ENCODE measurements at places on chromosomes 1 and 21.

DNA sequence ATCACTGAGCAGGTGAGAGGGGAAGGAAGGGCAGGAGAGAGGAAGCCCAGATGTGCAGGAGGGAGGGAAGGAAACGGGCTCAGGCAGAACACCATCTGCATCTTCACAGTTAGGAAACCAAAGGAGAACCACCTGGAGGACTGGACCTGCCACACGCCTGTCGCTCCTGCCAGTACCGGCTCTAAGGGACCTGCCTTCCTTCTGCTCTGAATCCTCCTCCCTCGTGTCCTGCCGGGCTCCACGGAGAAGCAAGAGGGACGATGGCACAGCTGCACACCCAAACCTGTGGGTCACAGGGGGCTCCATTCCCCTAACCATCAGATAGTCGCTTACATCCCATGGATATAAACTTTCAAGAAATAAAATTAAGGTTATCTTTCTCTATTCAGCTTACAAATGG, 56.1 kb downstream of the TOR1AIP2 start:
- no peak for DNase-seq

GRCh38 chr1:21378705-21379494, 61.0 kb upstream of the NBPF3 start:
- no peak for DNase-seq

GRCh38 chr1:155320252-155320651, 442 bp upstream of the RUSC1 start:
- no peak for DNase-seq

- no peak for DNase-seq
Observed at GRCh38 chr1:99950486-99950885, 19.3 kb upstream of the SLC35A3 start.

GRCh38 chr1:106619080-106619826, 437.2 kb upstream of the PRMT6 start:
- DNase-seq, result no peak

GRCh38 chr1:152880316-152880715, 2.2 kb downstream of the SMCP start:
- no peak for DNase-seq

DNA sequence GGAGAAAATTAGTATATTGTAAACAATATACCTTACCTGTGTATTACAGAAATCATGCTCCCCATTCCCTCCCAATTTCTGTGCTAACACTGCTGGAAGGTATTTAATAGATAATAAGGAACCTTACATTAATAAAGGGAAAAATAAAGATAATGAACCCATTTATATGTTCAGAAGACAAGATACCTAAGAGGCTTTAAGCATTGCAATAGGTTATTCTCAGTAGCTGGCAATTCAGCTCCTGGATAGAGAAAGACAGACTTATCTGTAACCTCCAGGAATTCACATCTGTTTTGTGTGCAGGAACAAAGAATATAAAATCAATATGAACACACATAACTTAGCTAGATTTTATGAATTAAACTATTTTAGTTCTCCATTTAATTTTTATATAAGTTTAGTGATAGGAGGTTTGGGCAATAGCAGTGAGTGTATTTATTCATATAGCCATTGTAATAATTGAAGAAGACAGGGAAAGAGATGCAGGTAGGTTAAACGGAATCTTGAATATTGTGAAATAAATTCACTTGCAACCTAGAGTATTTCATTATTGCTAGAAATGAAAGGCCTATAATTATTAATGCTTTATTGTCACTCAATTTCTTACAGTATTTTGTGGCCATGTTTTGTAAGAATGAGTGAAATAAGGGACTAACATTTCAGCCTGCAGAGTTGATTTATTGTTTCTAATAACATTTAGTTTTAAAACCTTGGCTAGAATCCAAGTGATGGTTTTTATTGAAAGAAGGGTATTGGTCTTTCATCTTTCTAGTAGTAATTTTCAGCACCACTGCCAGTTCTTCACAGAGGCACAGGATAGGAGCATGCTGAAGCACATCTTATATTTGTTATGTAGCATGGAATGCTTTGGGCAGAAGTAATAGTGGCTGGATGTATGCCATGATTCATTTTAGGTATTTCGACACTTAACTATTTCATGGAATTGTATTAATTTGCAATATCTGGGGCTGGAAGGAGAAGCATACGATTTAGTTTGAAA, 1.5 kb downstream of the XPR1 start:
- peak; percentile 7 for DNase-seq

- no peak for DNase-seq
Observed at GRCh38 chr1:236353813-236354212, 40.3 kb upstream of the EDARADD start.

- no peak for DNase-seq
Observed at GRCh38 chr1:206005234-206005633, 2.0 kb upstream of the RAB7B start.

DNA sequence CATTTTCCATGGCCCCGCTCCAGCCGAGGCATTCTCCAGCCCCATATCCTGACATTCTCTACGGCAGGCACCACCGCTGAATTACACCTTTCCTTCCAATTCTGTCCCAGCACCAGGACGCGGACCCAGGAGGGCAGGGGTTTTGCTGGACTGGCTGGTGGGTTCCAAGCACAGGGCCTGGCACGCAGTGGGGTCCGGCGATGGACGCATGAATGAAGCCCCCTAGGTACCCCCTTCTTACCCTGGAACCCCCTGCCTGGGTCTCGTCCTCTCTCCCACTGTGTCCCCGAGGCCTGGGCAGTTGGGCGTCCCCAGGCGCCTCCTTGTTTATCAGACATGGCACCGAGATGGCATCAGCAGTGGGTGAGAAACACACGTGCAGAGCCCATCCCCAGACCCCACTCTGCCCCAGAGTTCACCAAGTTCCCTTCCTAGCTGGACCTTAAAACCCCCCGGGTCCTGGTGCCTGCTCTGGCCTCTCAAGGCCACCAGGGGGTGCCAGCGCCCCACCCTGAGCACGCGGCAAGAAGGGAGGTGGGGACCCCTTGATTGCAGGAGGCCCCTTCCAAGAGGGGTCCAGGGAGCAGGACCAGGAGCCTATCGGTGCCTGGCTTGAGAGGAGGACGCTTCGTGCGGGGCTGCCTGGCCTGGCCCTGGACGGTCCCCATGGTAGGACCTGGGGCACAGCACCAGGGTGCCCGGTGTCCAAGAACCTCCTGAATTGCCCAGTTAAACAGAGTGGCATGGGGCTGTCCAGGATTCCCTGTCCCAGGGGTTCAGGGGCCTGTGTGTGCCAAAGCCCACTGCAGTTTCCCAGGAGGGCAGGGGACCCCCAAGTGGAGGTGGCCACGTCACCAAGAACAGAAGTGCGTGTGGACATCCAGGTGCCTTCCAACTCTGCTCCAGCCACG, 46.1 kb downstream of the MEGF6 start:
- peak; percentile 58 for DNase-seq

DNA sequence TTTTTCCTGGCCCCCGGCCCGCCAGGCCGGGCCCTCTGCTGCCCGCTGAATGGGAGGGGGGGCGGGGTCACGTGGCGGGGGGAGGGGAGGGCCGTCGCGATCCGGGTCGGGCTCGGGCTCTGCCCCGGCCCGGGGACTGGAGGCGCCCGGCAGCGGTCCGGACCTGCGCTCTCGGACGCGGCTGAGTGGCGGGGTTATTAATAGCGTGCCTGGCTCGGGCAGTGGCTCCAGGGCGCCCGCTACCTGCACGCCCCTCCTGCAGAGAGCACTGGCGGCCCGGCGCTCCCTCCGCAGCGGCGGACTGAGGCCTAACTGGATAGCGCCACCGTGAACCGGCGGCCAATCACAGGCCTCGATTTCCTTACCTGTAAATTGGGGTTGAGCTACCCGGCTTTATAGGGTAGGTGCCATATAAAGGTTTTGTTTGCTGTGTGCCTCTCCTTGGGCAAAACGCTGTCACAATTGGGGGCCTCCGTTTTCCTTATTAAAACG, 28.1 kb downstream of the AHDC1 start:
- DNase-seq, result no peak

DNA sequence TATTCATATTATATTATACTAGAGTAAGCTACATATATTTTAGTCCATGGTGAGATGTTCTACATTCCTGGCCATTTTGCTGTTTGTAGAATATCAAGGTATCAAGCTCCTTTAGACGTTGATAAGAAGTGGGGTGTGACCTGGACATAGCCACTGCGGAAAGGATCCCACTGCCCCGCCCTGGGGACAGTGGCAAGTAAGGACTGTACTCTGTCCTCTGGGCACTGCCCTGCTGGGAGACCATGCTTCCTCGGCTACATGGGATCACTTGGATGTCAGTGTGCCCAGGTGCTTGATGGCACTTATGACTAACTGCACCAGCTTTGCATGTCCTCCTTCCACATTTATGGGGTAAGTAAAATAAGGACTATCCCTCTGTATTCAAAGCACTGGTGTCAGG, 46.3 kb upstream of the NTPCR start:
- DNase-seq, result no peak

DNA sequence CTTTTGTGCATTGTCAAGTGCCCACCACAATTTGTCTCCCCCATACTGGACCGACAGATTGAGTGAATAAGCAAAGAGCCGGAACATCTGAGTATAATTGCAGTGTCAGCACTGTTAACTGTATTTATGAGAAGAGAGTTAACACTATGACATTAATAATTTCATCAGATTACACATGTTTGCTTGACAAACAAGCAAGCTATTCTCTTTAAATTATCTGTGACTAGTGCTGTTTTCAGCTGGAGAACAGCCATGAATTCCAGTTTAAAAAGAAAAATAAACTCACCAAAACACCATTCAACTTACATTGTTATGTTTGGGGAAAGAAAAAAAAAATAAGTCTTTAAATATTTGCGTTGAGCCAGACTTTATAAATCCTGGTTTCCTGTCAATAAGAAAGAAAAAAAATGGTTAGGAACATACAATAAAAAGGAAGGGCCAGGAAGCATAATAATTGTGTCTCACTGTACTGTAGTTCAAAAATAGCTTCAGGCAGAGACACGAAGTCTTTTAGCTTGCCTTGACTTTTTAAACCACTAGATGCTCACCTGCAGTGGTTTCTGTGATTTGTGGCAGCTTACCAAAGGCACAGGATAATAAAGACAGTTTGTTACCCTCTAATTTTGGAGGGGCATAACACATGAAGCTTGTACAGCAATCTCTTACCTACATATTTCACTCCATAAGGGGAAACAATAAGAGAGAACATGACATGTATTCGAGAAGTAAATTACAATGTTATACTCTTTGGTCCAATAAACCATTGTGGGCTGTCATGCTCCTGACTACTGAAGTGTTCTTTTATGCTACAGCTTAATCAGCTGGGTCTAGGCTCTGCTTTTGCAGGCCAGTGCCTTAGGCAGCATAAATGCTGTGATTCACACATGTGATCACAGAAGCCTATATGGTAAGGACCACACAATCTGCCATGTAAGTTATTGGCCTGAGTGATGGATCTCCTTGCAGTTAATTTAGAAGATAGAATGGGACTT, 302.0 kb upstream of the ADGRL2 start:
- no peak for DNase-seq

DNA sequence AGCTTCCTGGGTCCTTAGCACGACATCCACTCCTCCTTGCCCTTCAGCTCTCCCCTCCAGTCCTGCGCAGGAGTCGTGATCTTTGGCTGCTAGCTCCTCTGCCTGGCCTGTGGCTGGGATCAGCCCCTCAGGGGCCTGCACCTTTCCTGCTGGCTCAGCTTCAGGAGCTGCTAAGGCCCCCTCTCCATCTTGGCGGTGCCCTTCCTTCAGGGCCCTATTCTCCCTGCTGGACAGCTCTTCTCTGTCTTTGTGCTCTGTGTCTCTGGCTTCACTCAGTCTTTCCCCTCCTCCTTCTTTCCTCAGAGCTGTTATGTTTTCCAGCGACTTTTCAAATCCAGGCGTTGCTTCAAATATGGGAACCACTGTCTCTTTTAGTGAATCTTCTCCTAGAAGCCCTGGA, 59.5 kb upstream of the LRRC53 start:
- no peak for DNase-seq

GRCh38 chr1:177021687-177022086, 142.8 kb downstream of the ASTN1 start:
- no peak for DNase-seq

GRCh38 chr1:173702736-173703135, 12.0 kb upstream of the KLHL20 start:
- no peak for DNase-seq

- no peak for DNase-seq
Observed at GRCh38 chr1:85371021-85371420, 93.9 kb downstream of the DDAH1 start.

DNA sequence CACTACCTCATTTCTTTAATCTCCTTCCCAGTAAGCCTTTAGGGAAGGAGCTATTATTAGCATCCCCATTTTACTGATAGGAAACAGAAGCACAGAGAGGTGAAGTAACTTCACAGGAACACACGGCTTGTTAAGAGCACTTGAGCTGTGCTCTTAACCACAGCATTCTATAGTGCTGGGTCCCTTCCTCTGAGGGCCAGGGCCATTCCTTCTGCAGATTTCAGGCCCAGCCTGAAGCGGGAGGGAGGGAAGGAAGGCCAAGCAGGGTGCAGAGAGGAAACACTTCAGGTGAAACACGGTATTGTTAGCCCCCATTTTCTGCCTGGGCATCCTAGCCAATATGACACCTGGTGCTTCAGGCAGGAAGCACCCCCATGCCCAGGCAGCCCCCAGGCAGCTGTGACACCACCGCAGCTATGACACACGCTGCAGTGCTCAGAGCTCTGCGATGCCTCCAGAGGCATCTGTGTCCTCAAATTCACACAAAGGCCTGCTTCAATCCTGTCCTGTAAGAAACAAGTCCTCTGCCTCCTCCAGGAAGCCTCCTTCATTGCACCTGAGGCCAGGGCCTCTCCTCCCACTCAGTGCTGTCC, 4.5 kb upstream of the EXTL1 start:
- DNase-seq, result peak; percentile 37

- DNase-seq, result peak; percentile 18
Observed at GRCh38 chr1:17640393-17640792, 100.9 kb downstream of the ARHGEF10L start.

DNA sequence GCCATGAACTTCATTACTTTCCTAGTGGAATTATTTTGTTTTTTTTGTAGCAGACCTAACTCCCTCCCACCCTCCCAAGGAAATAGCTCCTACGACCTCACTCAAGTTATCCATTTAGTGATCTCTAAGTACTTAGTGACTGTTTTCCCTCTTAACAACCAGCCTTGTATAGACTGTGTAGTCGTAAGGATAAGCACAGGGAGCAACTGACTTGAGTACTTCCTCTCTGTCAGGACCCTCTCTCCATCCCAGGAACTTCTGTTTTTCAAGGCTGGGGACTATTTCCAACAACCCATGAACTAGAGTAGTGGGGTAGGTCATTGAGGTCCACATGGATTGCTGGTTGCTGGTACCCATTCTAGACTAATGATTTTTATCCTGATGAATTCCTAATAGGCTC, 1.9 kb downstream of the AGO1 start:
- peak; percentile 23 for DNase-seq

- no peak for DNase-seq
Observed at GRCh38 chr1:189211742-189212141, 1265.9 kb downstream of the BRINP3 start.

GRCh38 chr1:67611846-67612245, 73.2 kb upstream of the GADD45A start:
- DNase-seq, result no peak

DNA sequence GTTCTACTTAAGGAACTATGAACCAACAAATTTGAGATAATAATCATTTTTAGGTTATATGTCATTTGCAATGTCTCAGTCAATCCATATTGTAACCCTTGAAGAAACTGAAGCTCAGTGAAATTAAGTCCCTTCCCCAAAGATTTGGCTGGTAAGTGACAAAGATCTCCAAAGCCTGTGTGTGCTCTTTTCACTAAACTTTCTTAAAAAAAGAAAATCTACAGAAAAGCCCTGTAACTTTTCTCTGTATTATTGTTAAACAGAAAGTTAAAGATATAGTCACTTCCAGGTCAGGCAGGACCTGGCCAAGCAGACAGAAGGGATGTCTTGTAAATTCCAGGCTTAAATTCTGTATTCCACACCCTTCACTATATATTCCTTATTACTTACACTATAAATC, 1.5 kb downstream of the LIX1L start:
- DNase-seq, result no peak
